ENCODE measurements at places on chromosomes 3 and 15.

- no peak for DNase-seq
Measured at GRCh38 chr15:81043281-81043934, 42.7 kb downstream of the TLNRD1 start.

DNA sequence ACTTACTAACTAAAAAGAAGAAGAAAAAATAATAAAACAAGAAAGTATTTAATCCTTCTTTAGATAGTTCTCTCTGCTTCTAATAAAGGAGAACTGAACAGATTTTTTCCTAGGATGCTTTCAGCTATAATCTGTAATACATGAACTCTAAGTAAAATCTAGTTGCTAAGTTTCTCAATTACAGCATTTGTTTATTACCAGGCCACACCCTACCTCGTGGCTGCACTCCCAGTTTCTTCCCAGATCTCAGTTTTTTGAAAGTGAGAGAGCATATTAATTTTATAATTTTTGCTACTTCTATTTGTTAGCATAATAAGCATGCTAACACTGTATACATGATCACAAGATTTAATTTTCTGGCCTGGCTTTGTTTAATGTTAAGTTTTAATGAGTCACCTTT, 258.3 kb downstream of the IL5RA start:
- DNase-seq: no peak

DNA sequence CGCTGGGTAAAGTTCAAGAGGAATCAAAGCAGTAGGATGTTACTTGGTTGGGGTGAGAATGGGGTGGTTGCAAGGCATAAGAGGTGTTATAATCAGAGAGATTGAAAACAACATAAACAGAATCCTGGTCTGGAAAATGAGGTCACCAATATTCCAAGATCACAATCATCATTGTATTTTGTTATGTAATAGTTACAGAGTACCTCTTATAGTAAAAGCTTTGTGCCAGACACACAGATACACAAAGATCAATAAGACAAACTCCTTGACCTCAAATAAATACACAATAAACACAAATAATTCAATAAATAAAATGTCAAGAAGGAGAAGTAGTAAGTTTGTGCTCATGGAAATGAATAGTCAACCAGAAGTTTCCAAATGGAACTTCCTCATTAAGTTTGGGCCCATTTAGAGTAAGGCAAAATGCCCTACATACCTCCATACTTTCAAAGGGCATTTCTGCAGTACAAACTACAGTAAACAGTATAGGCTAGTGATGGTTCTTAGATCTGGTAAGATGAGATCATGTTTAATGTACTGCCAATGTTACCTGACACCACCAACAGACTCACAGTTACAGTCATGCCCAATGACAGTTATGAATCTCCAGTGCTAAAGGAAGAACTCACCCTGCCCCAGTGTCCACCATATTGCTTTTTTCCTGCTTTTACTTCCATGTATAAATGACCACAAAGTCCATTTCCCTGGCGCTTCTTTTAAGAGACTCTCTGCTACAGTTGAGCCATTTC, 93.4 kb downstream of the KCNMB2 start:
- DNase-seq: no peak

DNA sequence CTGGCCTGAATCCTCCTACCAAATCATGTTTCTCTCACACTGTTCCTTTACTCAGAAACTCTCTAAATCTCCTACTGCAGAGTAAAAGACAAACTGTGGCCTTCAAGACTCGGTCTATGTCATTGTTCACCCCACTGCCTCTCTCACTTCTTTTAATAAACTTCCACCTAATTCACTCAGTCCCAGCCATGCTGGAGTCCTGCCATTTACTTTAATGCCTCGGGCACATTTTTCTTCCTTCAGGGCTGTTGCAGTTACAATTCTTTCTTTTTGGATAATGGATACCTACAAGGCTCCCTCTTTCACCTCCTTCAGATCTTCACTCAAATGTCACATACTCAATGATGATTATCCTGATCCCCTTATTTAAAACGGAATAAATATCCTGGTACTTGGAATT, 955.6 kb downstream of the ROBO1 start:
- no peak for DNase-seq

- no peak for DNase-seq
Measured at GRCh38 chr3:127851899-127852298, 29.6 kb upstream of the MGLL start.

DNA sequence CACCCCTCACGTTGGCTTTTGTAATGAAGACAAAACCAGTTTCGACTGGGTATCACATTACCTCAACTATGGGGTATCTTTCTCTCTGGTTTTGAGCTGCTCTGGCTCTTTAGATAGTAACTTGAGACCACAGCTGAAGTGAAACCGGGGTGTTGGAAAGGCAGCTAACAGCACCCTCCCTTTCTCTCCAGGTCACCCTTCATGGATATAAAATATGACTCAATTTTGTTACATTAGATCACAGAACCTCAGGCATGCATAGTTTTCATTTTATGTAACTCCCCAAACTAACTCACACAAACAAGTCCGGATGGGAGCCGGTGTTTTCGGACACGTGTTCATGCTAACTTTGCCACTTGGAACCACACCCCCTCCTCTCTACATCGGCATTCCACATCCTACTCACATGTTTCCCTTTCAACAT, 90.7 kb downstream of the NR2F2 start:
- DNase-seq: no peak

DNA sequence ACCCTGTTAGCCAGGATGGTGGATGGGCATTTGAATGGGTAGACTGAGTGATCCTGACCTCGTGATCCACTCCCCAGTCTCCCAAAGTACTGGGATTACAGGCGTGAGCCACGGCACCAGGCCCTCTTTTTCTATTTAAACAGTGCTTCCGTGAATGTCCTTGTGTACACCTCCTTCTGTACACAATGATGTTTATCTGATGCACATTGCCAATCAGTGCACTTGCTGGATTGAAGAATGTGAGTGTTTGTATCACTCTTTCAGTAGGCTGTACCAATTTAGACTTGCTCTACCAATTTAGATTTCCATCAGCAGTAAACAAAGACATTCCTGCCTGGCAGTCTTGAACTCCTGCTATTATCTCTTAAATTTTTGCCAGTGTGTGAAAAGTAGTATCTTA, 8.9 kb upstream of the ZNF619 start:
- DNase-seq: no peak

- DNase-seq: no peak
Measured at GRCh38 chr3:78791753-78792152, 976.0 kb downstream of the ROBO1 start.

DNA sequence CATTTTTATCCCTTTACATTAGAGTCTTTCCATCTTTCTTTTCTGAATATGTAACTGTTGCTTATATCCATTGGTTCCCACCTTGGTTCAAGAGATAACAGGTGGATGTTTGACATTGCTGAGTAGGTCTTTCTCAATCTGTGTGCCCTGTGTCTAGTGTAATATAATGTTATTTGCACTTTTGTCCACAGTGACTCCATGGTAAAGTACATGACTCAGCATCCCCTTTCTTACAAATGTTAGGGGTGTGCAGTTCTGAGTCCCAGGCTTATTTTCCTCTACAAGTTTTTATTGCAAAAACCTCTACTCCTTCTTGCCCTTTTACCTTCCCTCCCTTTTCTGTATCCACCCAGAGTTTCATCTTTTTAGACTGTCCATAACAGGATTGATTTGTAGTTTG, 116.5 kb downstream of the RSRC1 start:
- DNase-seq: no peak

DNA sequence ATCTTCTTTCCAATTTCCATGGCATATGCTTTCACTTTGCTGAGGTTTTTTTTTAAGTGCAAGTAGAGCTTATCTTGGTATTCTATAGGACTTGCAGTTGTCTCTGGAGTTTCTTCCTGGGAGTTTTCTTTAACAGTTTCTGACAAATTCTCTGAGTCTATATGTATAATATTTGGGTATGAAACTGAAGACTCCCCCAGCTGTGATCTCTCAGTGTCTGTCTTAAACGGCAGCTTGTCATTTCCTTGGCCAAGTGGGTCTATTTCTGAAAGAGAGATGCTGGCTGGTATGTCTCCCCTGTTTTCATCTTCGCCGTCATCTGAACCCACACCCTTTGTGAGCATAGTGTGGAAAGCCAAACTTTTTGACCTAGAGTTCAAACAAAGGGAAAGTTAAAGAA, 73.3 kb upstream of the PTX3 start:
- DNase-seq: no peak

DNA sequence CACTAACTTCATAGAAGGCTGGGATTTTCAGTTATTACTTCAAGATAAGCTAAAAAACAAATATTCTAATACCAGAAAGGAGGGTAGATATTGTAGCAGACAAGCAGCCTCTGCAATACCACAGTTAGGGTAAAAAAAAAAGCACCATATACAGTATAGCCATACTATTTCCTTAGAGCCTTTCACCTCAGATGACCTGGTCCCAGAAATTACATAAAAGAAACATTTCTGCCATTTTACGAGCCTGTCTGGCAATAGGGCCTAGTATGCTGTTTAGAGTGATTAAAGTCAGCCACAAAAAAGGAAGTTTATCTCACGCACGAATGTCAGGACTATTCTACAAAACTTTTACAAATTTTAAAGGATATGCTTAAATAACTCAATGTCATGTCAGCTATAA, 1016.6 kb downstream of the PLOD2 start:
- DNase-seq: no peak

- DNase-seq: no peak
Measured at GRCh38 chr3:176513604-176514003, 683.7 kb downstream of the TBL1XR1 start.

- DNase-seq: no peak
Measured at GRCh38 chr3:100978011-100978659, 15.1 kb downstream of the ABI3BP start.

DNA sequence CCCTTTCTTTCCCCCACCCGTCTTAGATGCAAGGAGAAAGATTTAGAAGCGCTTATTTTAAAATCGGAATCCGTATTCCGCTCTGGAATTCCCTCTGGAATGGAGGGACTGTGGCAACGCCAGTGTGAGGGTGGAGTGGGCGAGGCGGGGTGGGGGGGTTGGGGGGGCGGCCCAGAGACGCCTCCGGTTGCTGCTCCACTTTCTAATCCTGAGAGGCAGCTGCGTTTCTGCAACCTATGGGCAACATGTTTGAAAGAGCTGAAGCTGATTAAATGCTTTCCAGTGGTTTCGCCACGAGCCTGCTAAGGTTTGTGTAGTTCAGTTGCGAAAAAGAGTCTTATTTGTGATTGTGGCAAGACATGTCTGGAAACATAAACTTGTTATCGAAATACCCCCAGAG, at the start of gene CCK:
Gene CCK (minus strand): TSS at position 101 of the 400 bp plus-strand sequence. CDS start 2,555 bp downstream, outside the sequence.
- DNase-seq: no peak

- DNase-seq: no peak
Measured at GRCh38 chr3:14248849-14249523, 70.4 kb downstream of the LSM3 start.

DNA sequence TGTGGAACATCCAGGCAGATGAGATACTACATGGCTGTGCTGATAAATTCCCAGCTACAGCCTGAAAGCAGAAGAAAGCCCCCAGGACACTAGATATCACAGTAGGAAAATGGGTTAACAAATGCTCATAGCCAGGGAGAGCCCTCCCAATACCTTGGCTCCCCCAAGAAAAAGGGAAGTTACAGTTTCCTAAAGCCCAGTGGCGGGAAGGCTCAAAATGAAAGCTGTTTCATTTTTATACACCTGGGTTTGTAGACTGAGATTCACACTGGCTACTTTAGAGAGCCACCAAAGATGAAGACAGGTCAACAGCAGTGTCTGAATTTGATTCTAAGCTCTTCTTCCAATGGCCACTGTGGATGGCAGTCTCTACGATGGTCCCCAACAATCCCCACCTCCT, 55.0 kb upstream of the TOPAZ1 start:
- no peak for DNase-seq

DNA sequence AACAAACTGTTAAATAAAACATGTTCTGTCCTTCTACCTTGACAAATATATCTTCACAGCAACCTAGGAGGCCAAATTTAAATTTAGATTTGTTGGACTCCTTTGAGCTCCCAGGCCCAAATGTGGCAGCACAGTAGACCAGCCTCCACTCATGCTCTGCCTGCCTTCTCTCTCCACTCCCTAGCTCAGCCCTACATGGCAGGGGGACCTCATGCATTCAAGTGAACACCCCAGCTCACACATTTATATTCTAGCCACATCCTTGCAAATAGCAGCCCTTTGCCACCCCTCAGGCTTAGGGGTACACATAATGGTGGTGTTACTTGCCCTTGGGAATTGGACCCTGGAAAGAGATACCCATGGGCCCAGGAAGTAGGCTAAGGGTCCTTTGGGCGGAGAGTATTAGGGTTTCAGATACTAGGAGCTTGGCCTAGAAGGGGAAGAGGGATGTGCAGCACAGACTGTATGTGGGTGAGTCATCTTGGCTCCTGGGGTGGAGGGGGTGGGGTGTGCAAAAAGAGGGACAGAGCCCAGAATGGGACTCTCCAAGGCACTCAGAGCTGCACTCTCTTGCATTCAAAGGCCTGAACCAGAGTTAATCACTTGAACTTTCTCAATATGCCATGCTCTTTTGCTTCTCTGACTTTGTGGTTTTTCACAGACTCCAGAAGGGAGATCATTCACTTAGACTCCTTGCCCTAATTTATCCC, 268.4 kb upstream of the ROPN1 start:
- DNase-seq: no peak

DNA sequence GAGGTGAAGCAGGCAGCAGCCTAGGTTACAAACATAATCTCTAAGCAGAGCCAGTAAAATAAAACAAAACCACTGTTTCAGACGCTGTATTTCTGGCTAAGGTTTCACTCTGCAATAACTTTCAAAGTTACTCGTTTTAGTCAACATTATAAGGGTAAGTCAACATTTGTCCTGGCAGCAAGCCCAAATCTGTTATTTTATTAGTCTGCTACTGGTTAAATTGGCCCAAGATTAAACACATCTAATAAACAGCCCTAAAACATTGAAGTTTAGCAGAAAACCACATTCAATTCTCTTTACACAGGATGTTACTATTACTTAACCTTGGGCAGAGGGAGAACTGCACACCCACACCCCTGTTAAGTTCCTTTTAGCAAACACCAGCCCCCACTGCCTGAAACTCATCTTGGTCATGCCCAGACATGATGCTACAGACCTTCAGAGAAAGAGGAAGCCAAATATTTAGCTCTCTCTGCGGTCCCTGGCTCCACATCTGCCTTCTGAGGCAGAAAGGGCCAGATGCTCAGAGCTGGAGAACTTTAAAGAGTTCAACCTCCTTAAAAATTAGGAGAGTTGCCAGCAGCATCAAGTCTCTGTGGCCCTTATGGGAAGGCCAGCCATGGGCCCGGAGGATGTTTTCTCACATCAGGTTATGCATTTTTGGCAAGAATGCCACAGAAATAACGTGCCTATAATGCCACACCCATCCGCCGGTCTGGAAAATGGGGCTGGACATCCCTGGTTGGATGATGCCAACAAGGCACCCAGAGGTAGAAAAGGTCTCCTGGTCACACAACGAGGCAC, 17.9 kb downstream of the ARHGEF3 start:
- DNase-seq: no peak

DNA sequence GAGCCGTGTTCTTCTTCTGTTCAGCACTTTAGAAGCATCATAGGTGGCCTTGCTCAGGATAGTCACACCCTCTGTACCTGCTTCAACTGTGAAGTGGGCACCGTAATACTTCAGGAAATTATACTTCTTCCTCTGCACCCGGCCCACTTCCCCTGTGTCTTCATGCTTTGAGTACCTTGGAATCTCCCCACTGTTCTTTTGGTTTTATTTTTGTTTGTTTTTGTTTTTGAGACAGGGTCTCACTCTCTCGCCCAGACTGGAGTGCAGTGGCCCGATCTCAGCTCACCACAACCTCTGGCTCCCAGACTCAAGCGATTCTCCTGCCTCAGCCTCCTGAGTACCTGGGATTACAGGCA, 1.7 kb downstream of the P2RY14 start:
- DNase-seq: no peak

GRCh38 chr3:89344076-89344475, 236.7 kb downstream of the EPHA3 start:
- no peak for DNase-seq

GRCh38 chr3:152842413-152842812, 7.5 kb downstream of the P2RY1 start:
- DNase-seq: no peak

Measured in H1 (cell line).